ENCODE measurements at places on chromosomes 6 and 20.

DNA sequence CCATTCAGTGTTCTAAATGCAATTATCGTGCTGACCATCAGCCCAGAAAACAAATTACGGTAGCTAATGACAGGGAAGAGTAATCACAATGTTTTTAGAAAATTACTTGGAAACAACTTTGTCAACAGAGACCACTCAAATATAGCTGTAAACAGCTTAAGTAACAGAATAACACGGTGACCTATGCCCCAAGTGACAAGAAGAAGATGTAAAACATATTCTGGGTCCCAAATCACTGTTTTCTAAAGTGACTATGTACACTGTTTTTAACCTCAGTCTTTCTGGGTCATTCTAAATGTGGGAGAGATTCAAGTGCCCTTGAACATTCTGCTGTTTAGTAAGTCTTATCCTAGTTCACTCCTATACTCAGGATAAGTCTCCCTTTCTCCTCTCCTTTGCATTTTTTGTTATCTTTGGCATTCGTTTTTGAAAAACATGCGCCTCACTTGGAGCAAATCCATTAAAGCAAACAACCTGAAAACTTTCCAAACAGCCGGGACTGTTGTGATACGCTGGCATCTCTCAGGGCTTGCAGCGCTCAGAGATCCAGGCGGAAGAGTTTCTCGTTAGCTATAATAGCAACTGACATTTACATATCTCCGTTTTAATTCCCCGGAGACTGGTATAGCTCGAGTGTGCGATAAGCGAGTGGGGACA, 114.5 kb upstream of the SOX4 start:
- DNase-seq = no peak

GRCh38 chr6:116406678-116407345, 36.1 kb downstream of the DSE start:
- no peak for DNase-seq

GRCh38 chr6:12222405-12223366, 67.5 kb upstream of the EDN1 start:
- no peak for DNase-seq

DNA sequence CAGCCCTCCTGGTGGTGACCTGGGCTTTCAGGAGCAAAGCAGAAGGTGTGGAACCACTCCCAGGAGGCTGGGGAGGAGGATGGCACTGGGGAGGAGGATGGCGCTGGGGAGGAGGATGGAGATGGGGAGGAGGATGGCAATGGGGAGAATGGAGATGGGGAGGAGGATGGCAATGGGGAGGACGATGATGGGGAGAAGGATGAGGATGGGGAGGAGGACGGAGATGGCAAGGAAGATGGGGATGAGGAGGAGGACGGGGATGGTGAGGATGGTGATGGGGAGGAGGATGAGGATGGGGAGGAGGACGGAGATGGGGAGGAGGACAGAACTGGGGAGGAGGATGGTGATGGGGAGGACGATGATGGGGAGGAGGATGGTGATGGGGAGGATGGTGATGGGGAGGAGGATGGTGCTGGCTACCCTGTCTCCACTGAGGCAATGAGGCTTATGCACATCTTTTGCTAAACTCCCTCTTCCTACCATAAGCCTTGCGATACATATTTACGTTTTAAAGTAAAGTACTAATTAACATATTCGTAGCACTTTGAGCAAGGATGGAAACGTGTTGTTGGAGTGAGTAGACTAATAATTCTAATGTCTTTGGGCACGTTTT, 7.4 kb downstream of the SMOC2 start:
- no peak for DNase-seq

DNA sequence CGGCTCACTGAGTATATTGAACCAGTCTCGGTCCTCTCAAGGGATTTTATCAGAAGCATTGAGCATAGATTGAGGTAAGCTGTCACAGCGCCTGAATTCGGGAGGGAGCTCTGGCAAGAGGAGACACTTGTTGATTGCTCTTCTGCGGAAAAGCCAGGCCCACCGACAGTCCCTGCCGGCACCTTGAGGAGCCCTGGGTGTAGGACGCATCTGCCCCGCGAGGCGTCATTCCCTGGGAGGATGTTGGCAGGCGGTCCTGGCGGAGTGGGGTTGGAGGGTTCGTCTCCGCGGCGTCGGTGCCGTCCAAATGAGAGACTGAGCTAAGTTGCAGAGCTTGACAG, 843 bp downstream of the FBXO9 start:
- DNase-seq = peak; percentile 11

- DNase-seq = no peak
Observed at GRCh38 chr6:161407581-161407980, 133.7 kb upstream of the AGPAT4 start.

- no peak for DNase-seq
Observed at GRCh38 chr6:10140136-10140535, 274.7 kb downstream of the TFAP2A start.

- DNase-seq = no peak
Observed at GRCh38 chr20:59676851-59677182, 72.5 kb downstream of the PHACTR3 start.

GRCh38 chr6:131929976-131930375, 21.2 kb downstream of the CCN2 start:
- no peak for DNase-seq

DNA sequence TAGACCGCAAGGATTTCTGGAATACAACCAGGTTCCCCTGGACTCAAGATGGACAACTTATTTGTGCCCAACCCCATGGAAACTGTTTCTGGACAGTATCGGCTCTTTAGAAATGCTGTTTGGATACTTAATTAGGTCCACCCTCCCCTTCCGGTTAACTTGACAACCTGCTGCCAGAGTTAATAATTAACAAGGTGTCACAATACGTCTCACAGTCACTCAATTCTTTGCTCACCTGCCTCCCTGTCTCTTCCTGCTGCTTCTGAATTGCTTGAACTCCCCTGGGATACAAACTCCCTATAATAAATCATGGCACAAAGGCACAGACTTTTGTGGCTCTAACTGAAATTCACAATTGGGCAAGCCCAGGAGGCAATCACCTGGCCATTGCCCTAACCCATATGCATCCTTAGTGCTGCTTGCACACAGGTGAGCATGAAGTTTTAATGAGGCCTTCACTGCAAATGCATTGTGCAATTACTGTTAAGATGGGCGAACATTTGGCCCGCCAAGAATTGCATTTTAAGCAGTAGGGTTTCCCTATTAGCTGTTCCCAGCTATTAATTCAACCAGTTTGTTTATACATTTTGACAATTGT, 504.4 kb upstream of the NOX3 start:
- no peak for DNase-seq

GRCh38 chr6:149563203-149563927, 2.8 kb upstream of the GINM1 start:
- no peak for DNase-seq
